ENCODE measurements at places on chromosomes 11 and 22.
A peak's percentile ranks its signal among the peaks of the same experiment; 100 is the strongest.

GRCh38 chr22:32050678-32051515 is 7.8 kb downstream of the SLC5A1 start:
- peak; percentile 56 for DNase-seq

DNA sequence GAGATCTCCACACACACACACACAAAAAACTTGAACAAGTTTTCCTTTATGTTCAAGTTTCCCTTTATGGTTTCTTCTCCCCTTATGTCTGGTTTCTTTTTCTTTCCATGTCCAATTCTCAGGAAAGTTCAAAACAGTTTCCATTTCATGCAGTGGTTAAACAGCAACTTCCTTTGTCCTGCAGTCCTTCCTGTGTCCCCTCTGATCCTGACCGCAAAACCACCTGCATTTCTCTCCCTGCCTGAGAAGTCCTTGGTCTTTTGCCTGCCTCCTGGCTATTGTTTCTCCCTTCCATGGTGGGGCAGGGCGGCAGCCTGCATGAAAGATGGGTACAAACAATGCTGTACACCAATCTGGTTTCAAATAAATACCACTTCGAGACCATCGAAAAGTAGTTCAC is 58.3 kb upstream of the SORL1 start:
- no peak for DNase-seq

GRCh38 chr11:13336246-13336878 is 58.8 kb downstream of the BMAL1 start:
- DNase-seq = no peak

GRCh38 chr11:106644824-106645223 is 373.5 kb downstream of the GUCY1A2 start:
- no peak for DNase-seq

- no peak for DNase-seq
These were observed 19.6 kb downstream of the PPFIBP2 start for GRCh38 chr11:7533199-7534041.

GRCh38 chr11:12066799-12067508 is 43.4 kb upstream of the MICAL2 start:
- peak; percentile 37 for DNase-seq

DNA sequence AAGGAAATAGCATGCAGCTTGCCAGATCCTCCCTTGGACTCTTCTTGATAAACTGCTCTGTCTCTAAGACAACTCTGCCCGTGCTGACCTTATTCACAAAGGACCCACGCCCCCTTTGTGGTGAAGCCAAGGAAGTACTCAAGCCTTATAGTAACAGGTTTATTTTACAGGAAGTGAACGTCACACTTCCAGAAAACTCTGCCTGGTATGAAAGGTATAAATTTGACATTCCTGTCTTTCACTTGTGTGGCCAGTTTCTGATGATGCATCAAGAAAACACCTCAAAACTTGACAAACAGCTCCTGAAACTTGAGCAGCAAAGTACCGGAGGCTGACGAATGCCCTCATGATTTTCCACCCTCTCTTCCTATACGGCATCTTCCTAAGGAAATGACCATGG is 12.5 kb upstream of the PELI3 start:
- no peak for DNase-seq

- no peak for DNase-seq
These were observed 138.5 kb downstream of the MYO18B start for GRCh38 chr22:25880524-25880923.

Measured in NCI-H2107 (cell line).